ENCODE measurements at places on chromosomes 6 and 20.
A peak's percentile ranks its signal among the peaks of the same experiment; 100 is the strongest.

- no peak for DNase-seq
Observed at GRCh38 chr6:32370505-32370904, 1.2 kb downstream of the TSBP1 start.

DNA sequence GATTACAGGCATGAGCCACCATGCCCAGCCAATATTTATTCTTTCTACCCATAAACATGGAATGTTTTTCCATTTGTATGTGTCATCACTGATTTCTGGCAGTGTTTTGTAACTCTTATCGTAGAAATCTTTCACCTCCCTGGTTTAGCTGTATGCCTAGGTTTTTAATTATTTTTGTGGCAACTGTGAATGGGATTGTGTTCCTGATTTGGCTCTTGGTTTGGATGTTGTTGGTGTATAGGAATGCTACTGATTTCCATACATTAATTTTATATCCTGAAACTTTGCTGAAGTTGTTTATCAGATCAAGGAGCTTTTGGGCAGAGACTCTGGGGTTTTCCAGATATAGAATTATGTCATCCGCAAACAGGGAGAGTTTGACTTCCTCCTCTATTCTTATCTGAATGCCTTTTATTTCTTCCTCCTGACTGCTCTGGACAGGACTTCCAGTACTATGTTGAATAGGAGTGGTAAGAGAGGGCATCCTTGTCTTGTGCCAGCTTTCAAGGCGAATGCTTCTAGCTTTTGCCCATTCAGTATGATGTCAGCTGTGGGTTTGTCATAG lies 198.6 kb downstream of the ZDHHC14 start:
- DNase-seq = no peak

DNA sequence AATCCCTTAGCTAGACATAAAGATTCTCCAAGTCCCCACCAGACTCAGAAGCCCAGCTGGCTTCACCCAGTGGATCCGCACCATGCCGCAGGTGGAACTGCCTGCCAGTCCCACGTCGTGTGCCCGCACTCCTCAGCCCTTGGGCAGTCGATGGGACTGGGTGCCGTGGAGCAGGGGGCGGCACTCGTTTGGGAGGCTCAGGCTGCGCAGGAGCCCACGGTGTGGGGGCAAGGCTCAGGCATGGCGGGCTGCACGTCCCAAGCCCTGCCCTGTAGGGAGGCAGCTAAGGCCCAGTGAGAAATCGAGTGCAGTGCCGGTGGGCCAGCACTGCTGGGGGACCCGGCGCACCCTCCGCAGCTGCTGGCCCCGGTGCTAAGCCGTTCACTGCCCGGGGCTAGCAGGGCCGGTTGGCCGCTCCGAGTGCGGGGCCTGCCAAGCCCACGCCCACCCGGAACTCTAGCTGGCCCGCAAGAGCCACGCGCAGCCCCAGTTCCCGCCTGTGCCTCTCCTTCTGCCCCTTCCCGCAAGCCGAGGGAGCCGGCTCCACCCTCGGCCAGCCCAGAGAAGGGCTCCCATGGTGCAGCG lies 95.9 kb upstream of the DTNBP1 start:
- no peak for DNase-seq

DNA sequence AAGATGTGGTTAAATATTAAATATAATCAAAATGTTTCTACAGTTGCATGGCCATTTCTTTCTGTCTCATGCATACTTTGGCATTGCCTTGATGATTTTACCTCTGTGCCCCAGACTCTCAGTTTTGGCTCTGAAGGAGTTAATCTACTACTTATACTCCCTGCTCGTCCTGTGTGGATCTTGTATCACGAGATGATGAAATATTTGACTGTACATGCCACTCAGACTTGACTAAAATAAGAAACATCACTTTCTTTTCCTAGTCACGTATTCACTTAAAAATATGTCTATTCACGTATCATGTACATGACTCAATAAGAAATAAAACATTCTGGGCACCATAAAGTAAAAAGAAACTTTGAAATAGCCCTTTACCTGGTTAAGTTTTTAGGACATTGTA lies 397.7 kb downstream of the RFPL4B start:
- no peak for DNase-seq

- no peak for DNase-seq
Observed at GRCh38 chr20:58053391-58054055, 174.9 kb downstream of the ANKRD60 start.

DNA sequence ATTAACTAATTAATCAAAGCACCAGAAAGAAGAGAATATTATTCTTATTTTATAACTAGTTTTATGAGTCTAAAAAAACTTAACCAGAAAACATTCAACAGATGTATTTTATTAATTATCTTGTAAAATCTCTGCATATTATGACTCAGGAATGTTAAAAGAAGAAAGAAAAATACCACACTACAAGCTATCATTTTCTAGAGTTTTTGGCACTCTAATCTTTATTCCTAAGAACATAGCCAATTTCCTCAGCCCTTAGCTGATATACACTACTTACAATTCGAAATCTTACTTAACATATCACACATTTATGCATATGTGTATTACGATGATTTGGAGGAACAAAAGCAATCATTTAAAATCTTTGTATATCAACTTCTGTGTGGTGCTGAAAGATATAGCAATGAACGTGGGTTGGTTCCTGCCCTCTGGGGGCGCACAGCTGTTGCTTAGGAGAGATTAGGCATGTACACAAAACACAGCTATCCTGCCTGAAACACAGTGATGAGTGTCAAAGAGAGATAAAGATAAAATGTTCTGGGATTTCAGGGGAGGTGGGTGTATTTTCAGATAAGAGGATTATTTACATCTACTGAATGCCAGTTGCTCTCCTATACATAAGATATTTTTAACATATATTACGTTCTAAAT lies 404.5 kb downstream of the SYNE1 start:
- DNase-seq = peak; percentile 55

DNA sequence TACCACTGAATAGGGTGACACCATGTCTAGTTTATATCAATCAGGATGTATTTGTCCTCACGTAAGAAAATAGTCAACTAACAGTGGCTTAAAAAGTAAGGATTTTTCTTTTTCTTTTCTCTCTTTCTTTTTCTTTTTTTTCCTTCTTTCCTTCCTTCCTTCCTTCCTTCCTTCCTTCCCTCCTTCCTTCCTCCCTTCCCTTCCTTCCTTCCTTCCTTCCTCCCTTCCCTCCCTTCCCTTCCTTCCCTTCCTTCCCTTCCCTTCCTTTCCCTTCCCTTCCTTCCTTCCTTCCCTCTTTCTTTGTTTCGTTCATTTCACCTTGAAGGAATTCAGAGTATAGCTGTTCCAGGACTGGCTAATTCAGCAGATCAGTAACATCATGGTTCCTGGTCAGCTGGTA lies 83.2 kb downstream of the SOX4 start:
- no peak for DNase-seq

- no peak for DNase-seq
Observed at GRCh38 chr20:8568075-8568474, 436.0 kb downstream of the PLCB1 start.
